ENCODE measurements at places on chromosomes 4 and X.

DNA sequence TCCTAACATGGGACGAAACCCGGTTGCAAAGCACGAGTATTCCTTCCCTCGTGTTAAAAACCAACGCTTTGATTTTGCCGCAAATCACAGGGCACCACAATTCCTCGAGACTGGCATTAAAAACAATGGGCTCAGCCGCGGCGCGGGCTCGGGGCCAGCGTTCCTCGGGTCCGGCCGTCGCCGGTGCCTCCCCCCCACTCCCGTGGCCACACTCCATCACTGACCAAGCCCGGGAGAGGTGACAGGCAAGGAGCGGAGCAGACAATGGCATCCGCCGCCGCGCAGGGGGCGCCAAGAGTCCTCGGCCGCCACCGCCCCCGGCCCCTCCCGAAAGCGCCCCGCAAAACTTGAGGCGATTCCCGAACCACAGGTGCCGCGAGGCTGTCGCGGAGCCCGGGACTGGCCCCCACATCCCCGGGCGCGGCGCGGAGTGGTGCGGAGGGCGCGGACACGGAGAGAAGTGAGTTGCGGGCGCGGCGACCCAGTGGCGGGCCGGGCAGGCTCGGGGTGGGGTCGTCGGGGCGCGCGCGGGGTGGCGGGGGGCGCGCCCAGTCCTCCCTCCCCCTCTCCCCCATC is 445 bp downstream of the AP1S2 start:
- DNase-seq: peak; percentile 88

DNA sequence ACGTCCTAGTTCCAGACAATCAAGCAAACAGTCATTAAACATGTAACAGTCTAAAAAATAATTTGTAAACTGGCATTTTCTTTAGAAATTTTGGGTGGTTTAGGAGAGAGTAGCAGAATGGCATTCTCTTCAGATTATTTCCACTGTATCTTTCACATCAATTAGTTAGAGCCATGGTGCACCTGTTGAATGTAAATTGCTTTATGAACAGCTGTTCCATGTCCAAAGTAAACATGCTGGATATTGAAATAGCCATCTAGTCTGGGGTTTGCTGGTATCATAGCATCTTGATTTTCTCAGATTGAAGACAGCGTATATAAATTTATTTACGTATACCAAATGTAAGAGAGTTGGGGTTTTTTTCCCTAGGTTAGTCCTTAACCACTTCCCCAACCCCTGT is 143.6 kb downstream of the RCHY1 start:
- no peak for DNase-seq

- no peak for DNase-seq
These were observed 26.3 kb upstream of the ARMCX2 start for GRCh38 chrX:101685923-101686322.

GRCh38 chr4:95432466-95432865 is 116.3 kb downstream of the UNC5C start:
- DNase-seq: no peak

GRCh38 chr4:183627979-183628588 is 30.9 kb downstream of the RWDD4 start:
- no peak for DNase-seq

- no peak for DNase-seq
These were observed 7.9 kb upstream of the ATRX start for GRCh38 chrX:77793946-77794345.

DNA sequence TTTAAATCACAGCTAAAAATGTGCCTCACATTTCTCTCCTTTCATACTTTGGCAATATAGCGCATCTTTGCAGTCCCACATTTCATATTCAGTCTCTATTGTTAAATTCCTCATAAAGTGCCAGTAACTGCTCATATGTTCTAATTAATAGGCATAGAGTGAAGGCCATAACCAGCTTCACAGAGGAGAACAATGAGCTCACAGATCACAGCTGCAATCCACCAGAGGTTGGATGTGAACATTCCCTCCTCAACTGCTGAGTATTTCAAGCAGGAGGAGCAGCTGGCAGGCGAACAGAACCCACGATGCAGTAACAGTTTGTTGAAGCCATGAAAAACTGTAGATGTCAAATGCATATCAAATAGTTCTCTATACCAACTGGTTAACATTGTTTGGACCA is 2088.7 kb upstream of the AGA start:
- DNase-seq: no peak

GRCh38 chrX:71173440-71173839 is 28.8 kb downstream of the NLGN3 start:
- no peak for DNase-seq

GRCh38 chr4:99961711-99962110 is 11.6 kb upstream of the H2AZ1 start:
- no peak for DNase-seq

DNA sequence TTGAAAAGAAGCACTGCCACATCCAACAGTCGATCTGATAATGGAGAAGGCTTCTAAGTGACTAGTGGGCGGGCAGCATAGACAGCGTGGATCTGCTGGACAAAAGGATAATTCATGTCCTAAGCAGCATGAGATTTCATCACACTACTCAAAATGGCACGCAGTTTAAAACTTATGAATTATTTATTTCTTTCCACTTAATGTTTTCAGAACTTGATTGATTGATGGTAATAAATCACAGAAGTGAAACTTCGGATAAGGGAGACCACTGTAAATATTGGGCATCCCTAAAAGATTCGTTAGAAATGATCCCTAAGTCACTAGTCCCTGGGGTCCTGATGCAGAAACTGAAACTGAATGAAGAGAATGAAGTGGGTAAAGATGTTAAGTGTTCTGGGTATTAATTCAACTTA is 93.0 kb upstream of the ANK2 start:
- no peak for DNase-seq

- no peak for DNase-seq
These were observed 280.3 kb upstream of the INTU start for GRCh38 chr4:127352220-127353113.

- DNase-seq: no peak
These were observed 7.3 kb downstream of the HGFAC start for GRCh38 chr4:3449047-3449573.

GRCh38 chrX:6226596-6227452 is 1.8 kb downstream of the NLGN4X start:
- DNase-seq: no peak

DNA sequence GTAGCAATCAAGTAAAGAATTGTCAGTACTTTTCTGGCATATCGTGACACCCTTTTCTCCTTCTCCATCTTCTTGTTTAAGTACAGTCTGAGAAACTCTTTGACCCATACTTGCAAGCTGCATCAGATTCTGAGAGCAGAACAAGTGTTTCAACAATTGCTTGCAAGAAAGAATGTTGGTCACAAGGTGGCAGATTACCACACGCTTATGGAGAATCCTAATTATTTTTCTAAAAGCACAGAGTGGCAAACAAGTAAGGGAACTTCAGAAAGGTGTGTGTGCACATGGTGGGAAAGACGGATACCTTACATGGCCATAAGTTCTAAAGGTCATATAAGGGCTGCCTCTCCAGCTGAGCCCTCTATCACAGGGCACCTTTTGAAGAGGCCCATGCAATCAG is 136.4 kb upstream of the FGF13 start:
- DNase-seq: no peak

Data from posterior vena cava (tissue), 2 donors.